Stimulated activated CD8-positive, alpha-beta memory T cell treated with anti-CD3 and anti-CD28 coated beads, Interleukin-7, amount 100 ng/mL, for 24 hours (primary cell): ENCODE measurements at places on chromosomes 4 and X.

DNA sequence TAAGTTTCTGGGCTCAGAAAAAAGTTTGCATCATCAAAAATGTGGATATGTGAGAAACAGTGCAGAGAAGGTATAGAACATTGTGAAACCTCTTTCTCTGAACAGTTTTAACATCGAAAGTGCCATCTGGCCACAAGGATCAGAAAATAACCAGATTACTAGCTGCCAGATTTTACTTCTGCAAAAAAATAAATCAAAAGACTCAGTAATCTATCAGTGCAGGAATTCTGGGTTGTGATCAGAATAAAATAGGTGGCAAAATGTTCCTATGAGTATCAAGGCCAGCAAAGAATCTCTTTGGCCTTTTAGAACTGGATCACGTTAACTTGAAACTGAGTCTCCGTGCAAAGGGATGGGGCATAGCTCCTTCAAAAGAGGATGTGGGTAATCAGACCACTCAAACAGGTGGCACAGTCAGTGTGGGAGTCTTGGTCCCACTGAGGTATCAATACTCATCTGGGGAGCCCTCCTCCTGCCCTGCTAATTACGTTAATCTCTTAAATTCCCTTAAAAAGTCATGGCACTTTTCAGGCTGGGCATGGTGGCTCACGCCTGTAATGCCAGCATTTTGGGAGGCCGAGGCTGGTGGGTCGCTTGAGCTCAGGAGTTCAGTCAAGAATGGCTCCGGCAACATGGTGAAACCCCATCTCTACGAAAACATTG lies 26.7 kb upstream of the RBM47 start:
- DNase-seq, result no peak

- no peak for DNase-seq
Observed at GRCh38 chr4:1318488-1319213, 28.4 kb upstream of the UVSSA start.

- no peak for DNase-seq
Observed at GRCh38 chr4:123484291-123484926, 87.8 kb downstream of the SPRY1 start.

- no peak for DNase-seq
Observed at GRCh38 chr4:6300359-6300758, 30.7 kb downstream of the WFS1 start.

DNA sequence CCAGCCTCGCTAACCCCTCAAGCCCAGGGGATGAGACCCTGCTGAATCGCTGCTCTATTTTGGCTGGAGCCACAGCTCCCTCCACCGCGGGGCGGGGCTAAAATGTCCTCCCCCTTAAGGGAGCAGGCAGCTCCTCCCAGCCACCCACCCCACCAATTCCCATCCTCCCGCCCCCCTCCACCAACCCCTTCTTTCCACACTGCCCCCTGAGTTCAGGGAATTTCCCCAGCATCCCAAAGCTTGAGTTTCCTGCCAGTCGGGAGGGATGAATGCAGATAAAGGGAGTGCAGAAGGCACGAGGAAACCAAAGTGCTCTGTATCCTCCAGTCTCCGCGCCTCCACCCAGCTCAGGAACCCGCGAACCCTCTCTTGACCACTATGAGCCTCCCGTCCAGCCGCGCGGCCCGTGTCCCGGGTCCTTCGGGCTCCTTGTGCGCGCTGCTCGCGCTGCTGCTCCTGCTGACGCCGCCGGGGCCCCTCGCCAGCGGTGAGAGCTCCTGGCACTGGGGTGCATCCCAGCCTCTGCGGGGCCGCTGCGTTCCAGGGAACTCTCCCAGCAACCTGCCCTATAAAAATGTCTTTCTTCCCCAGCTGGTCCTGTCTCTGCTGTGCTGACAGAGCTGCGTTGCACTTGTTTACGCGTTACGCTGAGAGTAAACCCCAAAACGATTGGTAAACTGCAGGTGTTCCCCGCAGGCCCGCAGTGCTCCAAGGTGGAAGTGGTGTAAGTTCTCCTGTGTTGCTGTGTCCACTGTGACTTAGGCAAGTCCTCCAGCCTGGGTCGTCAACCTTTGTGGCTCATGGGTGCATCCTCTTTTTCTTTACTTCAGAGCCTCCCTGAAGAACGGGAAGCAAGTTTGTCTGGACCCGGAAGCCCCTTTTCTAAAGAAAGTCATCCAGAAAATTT lies at the start of gene CXCL6:
CXCL6 (plus strand) TSS at position 306 of the 907 bp plus-strand sequence; CDS start at position 379, 73 bp downstream.
- no peak for DNase-seq

GRCh38 chrX:131216828-131217227 lies 72.3 kb downstream of the IGSF1 start:
- no peak for DNase-seq

GRCh38 chrX:131747173-131747572 lies 203.3 kb downstream of the OR13H1 start:
- no peak for DNase-seq

DNA sequence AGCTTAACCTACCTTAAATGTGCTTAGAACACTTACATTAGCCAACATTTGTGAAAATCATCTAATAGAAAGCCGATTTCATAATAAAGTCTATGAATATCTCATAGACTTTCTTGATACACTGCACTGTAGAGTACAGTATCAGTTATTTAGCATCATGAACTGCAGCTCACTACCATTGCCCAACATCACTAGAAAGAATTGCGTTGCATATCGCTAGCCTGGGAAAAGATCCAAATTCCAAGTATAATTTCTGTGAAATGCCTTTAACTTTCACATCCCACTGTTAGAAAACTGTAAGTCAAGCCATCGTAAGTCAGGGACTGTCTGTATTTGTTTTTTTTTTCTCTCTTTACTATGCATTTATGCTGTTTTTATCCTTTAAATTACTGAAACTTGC lies 918.6 kb upstream of the PABPC4L start:
- DNase-seq, result no peak

DNA sequence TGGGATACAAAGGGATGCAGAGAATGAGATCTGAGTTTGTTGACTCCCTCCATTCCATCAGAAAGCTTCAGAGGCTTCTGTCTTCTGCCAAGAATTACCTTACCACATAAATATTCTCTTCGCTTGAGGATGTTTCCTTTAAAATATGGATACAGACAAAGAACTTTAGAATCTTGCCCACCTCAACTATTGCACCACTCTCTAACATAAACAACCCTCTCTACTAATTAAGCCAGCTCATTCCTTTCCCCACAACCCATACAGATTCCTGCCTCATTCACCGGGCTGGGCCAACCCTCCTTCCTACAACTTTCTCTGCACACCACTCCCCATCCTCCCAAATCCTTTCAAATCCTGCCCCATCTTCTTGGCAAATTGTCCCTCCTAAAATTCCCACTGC lies 315.8 kb downstream of the RAB28 start:
- DNase-seq, result no peak

- no peak for DNase-seq
Observed at GRCh38 chrX:108468486-108468885, 28.8 kb downstream of the COL4A5 start.

- no peak for DNase-seq
Observed at GRCh38 chr4:26719954-26720552, 136.2 kb downstream of the TBC1D19 start.

- DNase-seq, result no peak
Observed at GRCh38 chr4:25178838-25179261, 18.6 kb upstream of the SEPSECS start.

DNA sequence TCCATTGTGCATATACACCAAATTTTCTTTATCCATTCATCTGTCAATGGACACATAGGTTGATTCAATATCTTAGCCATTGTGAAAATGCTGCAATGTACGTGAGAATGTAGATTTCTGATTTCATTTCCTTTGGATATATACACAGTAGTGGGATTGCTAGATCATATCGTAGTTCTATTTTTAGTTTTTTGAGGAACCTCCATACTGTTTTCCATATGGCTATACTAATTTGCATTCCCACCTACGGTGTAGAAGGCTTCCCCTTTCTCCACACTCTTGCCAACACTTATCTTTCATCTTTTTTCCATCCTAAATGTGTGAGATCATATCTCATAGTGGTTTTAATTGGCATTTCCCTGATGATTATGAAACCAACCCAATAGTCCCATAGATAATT lies 43.4 kb downstream of the ING2 start:
- no peak for DNase-seq

GRCh38 chr4:93657527-93657926 lies 171.0 kb upstream of the ATOH1 start:
- DNase-seq, result no peak

DNA sequence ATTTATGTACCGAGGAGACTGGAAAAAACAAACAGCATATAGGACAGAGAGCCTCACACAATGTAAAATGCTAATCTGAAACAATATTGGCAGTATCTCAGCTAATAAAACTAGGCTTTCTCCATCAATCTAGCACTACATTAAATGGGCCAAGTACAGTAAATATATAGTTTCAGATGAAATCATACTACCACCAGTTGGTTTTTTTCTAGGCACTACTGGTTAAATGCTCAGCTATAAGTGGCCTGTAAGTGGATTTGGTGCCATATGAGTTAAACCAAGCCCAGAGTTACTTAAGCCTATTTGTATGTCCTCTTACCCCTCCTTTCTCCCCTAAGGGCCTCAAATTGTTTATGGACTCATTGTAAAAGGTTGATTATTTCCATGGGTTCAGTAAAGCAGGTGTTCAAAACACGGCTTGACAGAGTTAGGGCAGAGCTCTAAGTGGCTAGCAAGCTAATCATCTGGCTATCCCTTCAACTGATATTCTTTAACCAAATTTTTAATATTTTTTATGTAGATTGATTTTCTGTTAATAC lies 57.5 kb downstream of the FAM13A start:
- no peak for DNase-seq

DNA sequence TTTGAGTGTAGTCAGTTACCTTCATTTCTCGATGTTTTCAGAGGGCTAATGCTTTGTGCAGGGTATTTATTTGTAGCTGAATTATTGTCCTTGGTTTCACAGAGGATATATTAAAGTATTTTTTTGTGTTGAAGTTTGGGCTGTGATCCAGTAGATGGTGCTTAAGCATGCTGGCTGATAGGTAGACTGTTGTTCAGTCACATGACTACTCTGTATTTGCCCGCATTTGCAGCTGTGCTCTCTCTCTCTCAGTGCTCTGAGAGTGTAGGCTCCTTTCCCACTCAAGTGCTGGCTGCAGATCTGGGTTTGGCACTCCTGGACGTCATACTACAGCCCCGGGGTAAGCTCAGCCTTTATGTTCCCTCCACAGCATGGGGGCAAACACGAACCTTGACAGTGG lies 21.7 kb downstream of the RAB40AL start:
- DNase-seq, result no peak

DNA sequence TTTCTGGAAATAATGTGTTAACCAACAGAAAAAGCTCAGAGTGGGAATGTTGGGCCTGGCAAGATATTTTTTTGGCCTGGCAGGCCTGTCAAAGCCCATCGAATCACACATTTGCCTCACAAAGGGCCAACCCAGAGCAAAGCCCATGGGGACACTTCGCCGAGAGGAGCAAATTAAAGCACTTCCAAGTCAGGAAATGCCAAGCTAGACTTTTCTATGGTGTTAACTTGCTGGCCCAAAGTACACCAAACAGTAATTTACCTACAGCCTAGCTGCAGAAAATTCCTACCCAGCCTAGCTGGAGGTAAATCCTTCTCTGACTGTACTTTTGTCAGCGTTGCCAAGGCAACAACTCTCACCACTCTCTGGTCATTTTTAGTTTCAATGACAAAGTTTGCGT lies 288.6 kb upstream of the LDB2 start:
- no peak for DNase-seq

- no peak for DNase-seq
Observed at GRCh38 chr4:140042634-140043033, 111.3 kb downstream of the MAML3 start.

DNA sequence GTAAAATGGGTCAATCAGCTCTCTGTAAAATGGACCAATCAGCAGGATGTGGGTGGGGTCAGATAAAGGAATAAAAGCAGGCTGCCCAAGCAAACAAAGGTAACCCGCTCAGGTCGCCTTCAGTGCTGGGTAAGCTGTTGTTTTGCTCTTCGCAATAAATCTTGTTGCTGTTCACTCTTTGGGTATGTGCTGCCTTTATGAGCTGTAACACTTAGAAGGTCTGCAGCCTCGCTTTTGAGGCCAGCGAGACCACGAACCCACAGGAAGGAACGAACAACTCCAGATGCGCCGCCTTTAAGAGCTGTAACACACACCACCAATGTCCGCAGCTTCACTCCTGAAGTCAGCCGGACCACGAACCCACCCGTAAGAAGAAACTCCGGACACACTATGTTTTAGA lies 11.5 kb upstream of the CAMK2D start:
- no peak for DNase-seq

DNA sequence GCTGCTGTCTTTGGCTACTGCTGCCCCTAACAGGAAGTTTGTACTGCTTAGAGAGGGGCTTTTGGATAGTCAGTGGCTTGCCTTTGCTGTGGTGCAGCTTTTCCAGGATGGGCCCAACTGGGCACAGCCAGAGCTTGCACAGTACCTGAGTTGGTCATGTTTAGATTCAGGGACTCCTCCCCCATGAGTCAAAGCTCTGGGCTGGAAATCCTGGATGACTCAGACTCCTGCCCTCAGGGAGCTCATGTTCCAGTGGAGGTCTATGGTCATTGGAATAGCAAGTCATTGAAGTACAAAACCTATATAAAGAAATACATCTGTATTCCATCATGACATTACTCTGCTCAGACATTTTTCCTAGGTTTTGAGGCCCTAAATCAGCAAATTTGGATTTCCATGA lies 66.7 kb upstream of the PJA1 start:
- DNase-seq, result no peak

- no peak for DNase-seq
Observed at GRCh38 chrX:95626748-95627147, 1057.9 kb upstream of the DIAPH2 start.

GRCh38 chrX:16869393-16870094 lies 618 bp downstream of the RBBP7 start:
- DNase-seq, result no peak

GRCh38 chr4:181960384-181960783 lies 282.8 kb upstream of the TENM3 start:
- DNase-seq, result no peak

GRCh38 chr4:38046727-38047489 lies 86.7 kb downstream of the PTTG2 start:
- no peak for DNase-seq

DNA sequence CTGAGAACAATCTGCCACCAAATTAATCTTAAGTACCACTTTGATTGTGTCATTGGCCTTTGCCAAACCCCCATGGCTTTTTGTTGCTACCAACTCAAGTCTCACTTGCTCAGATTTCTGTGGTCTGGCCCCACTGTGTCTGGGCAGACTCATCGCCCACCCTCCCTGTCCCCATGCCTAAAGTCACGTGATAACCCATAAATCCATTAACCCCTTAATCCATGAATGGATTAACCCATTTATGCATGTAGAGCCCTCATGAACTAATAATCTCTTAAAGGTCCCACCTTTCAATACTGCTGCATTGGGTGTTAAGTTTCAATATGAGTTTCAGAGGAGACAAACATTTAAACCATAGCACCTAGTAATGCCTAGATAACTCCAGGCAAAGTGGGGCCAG lies 78.5 kb upstream of the BLTP1 start:
- DNase-seq, result no peak

- DNase-seq, result no peak
Observed at GRCh38 chr4:54118850-54119589, 19.1 kb downstream of the GSX2 start.

GRCh38 chrX:16770970-16771482 lies 15.2 kb upstream of the TXLNG start:
- no peak for DNase-seq
